ENCODE measurements at places on chromosomes 5 and 9.

DNA sequence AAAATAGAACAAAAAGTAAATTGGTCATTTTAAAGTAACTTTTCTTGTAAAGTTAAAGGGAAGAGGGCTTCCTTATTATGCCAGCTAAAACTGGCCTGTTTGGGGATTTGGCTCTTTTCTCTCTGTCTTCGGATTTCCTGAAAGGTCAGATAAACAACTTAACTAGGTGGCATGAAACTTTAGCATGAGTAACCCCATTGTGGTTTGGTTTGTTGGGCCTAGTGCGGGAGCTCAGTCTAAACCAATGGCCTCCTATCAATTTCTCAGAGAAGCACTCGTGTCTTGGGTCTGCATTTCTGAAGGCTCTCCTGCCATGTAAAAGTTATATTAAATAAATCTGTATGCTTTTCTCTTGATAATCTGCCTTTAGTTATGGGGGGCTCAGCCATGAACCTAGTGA lies 48.5 kb upstream of the ANKH start:
- H3K4me3 ChIP-seq, result no peak overlapping the region
- no peak overlapping the region for H3K27ac ChIP-seq
- no peaks in the 10 kb centered on the region for H3K36me3 ChIP-seq

- no peak overlapping the region for H3K27ac ChIP-seq
- H3K36me3 ChIP-seq, result no peaks in the 10 kb centered on the region
- no peak overlapping the region for H3K4me3 ChIP-seq
- no peaks in the 10 kb centered on the region for H3K27me3 ChIP-seq
- no peak for DNase-seq
- H3K4me1 ChIP-seq, result peaks cover 39% of the 10 kb centered on the region
Measured at GRCh38 chr9:129240581-129241211, 62.6 kb upstream of the IER5L start.

DNA sequence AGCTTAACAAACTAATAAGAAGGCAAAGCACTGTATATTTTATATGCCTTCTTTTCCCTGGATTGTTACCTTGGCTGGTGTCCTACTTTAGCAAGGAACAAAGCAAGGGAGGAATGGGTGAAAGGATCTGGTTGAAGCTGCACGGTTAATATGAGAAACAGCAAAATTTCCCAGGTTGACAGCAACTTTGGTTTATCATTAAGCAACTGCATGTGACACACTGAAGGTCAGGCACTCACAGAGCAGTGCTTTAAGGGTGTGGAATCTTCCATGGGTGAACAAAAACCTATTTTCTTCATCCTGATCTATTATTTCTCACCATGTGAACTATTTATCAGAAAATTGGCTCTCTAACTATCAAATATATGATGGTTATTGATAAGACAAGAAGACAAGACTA lies 109.0 kb upstream of the ATP10B start:
- H3K27me3 ChIP-seq, result peaks cover 2% of the 10 kb centered on the region
- no peak overlapping the region for H3K4me3 ChIP-seq
- H3K36me3 ChIP-seq, result no peaks in the 10 kb centered on the region
- H3K4me1 ChIP-seq, result no peaks in the 10 kb centered on the region

DNA sequence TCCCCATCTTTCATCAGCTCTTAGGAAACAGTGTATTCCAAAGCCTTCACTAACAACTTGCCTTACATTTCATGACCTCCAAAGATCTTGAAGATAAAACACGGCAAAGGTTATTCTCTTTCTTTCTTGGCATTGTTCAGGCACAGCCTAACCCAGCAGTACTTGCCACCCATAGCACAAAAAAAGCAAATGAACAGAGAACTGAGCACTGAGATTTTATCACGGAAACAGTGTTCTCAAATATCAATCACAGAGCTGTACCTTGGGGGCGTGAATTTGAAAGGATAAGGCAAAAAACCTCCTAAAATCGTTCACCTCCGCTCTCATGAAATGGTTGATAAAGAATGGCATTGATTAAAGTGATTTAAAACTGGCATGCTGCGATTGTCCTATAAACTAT lies 16.9 kb upstream of the KCNV2 start:
- H3K36me3 ChIP-seq, result no peaks in the 10 kb centered on the region
- H3K4me1 ChIP-seq, result no peaks in the 10 kb centered on the region
- H3K27me3 ChIP-seq, result no peaks in the 10 kb centered on the region
- H3K27ac ChIP-seq, result no peak overlapping the region
- H3K4me3 ChIP-seq, result no peak overlapping the region

DNA sequence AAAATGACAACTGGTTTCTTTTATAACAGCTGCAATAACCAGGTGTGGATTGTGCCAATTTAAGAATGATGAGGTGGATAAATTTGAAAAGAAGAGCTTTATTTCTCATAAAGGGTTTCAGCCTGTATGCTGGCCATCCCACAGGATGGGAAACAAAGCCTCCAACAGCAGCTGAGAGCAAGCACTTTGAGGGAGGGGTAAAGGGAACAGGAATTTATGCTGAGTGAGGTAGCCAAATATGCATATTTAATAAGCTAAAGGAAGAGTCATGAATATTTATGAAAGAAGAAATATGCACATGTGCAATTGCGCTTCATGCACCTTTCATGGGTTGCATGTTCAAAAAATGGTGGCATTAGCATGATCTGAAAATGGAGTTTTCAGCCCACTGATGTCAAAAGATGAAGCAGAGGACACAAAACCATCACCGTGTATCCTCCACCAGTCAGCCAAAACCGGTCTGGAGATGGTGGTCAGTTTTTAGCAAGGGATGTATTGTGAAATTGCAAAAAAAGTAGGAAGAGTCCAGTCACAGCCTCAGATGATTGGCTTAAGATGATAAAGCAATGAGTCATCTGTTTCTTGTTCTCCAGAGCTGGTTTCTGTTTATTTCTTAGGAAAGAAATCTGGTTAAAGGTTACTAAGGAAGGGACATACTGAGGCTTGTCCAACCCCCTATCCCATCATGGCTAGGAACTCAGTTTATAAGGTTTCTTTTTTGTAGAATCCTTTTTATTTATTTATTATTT lies 47.9 kb downstream of the DEPDC1B start:
- H3K27me3 ChIP-seq, result no peaks in the 10 kb centered on the region
- H3K27ac ChIP-seq, result no peak overlapping the region
- H3K36me3 ChIP-seq, result peaks cover 7% of the 10 kb centered on the region
- no peaks in the 10 kb centered on the region for H3K4me1 ChIP-seq
- no peak for DNase-seq

- peaks cover 39% of the 10 kb centered on the region for H3K4me1 ChIP-seq
- DNase-seq, result no peak
- no peak overlapping the region for H3K27ac ChIP-seq
- H3K4me3 ChIP-seq, result no peak overlapping the region
- H3K36me3 ChIP-seq, result no peaks in the 10 kb centered on the region
Measured at GRCh38 chr9:93593144-93593658, 16.8 kb downstream of the PHF2 start.

DNA sequence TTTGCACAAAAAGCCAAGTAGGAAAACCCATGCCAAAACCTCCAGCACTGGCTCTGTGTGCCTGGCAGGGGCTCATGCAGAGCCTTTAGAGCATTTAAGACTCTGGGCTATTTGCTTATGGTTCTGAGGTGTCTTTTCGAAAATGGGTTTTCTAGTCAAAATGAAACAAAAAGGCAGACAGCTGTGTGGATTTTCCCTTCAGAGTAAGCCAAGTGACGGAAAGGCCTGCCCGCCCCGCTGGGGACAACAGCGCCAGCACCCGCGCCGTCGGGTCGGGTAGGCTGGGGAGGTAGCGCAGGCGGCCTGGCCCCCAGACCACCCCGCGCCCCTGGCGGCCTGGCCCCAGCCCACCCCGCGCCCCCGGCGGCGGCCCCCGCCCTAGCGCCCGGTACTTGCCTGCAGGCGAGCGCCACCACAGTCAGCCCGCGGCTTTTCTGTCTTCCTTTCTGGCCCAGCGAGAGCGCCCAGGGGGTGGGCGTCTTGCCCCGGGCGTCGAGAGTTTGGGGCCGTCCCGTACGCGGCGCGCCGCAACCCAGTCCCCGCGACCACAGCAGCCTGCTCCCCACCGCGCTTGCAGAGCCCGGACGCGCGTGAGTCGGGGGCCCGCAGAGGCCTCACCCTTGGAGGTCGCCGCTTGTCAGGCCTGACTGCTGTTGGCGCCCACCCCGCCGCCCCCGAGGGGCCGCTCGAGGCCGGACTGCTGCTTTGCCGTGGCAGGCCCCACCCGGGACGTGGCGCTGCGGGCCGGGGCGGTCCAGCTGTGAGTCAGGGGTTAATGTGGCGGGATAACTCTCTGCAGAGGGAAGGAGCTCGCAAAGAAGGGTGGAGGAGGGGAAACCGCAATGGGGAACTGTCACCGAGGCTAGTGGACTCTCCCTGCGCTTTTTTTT lies at the start of gene TICAM2:
TICAM2 (minus strand) TSS at position 779 of the 890 bp plus-strand sequence. CDS start 21,223 bp downstream, outside the sequence.
- peak within 1 kb of the TSS; percentile 67 for H3K4me3 ChIP-seq
- peak; percentile 54 for DNase-seq
- H3K27me3 ChIP-seq, result no peaks in the 10 kb centered on the region
- H3K4me1 ChIP-seq, result peaks cover 24% of the 10 kb centered on the region

- peaks cover 2% of the 10 kb centered on the region for H3K4me1 ChIP-seq
- peaks cover 64% of the 10 kb centered on the region for H3K36me3 ChIP-seq
- no peak overlapping the region for H3K4me3 ChIP-seq
- H3K27ac ChIP-seq, result no peak overlapping the region
- H3K27me3 ChIP-seq, result no peaks in the 10 kb centered on the region
Measured at GRCh38 chr5:50807661-50808060, 141.2 kb downstream of the PARP8 start.

DNA sequence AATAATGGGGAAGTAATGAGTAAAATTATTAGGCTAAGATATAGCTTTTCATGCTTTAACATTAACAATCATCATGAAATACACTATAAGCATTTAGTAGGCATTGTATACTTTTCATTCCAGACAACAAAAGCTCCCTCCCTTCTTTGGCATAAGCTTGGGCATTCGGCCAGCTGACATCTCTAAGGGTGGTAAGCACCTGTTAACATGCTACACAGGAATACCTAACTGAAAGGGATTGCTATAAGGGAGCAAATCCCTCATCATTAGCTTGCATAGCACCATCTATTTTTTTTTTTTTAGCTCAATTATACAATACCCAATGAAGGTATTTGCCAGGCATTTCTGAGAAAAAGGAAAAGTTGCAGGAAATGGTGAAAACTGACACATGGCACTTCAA lies 16.6 kb downstream of the STRBP start:
- no peak overlapping the region for H3K4me3 ChIP-seq
- no peak overlapping the region for H3K27ac ChIP-seq
- no peak for DNase-seq
- H3K4me1 ChIP-seq, result peaks cover 6% of the 10 kb centered on the region
- no peaks in the 10 kb centered on the region for H3K36me3 ChIP-seq
- H3K27me3 ChIP-seq, result no peaks in the 10 kb centered on the region

GRCh38 chr5:174293006-174293405 lies 247.5 kb downstream of the NSG2 start:
- no peaks in the 10 kb centered on the region for H3K27me3 ChIP-seq
- DNase-seq, result no peak
- no peaks in the 10 kb centered on the region for H3K4me1 ChIP-seq
- no peak overlapping the region for H3K27ac ChIP-seq
- no peak overlapping the region for H3K4me3 ChIP-seq
- no peaks in the 10 kb centered on the region for H3K36me3 ChIP-seq

GRCh38 chr9:33241298-33241697 lies 1.3 kb downstream of the SPINK4 start:
- no peak overlapping the region for H3K4me3 ChIP-seq
- H3K27me3 ChIP-seq, result no peaks in the 10 kb centered on the region
- DNase-seq, result no peak
- no peak overlapping the region for H3K27ac ChIP-seq
- H3K36me3 ChIP-seq, result no peaks in the 10 kb centered on the region

DNA sequence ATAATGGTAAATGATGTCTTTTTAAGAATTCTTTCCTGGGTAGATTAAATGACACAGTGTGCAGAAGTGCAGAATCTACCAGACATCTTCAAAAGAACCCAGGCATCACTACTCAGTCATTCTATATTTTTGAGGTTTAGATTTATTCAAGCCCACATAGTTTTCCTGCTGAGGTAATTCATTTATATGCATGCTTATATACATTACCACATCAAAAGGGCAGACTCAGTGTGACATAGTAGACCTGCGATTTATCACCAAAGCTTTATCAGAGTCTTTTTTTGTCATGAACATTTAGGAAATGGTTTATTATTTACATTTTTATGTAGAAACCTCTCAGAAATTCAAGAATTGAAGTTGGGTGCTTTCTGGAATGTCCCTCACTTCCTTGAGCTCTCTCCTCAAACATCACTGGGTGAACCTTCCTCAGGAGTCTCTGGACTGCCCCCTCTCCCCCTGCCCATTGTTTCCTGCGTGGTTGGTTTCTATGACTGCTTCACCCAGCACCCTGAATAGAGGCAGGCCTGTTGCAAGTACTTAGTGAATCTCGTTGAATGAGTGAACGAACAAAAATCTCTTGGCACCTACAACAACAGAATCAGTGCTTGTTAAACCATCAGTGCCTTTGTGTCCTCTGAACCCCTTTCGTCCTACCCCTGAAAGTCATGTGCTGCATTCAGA lies 42.5 kb downstream of the ADAMTS16 start:
- H3K4me3 ChIP-seq, result no peak overlapping the region
- no peaks in the 10 kb centered on the region for H3K4me1 ChIP-seq
- H3K27me3 ChIP-seq, result peaks cover 14% of the 10 kb centered on the region
- no peaks in the 10 kb centered on the region for H3K36me3 ChIP-seq
- H3K27ac ChIP-seq, result no peak overlapping the region

DNA sequence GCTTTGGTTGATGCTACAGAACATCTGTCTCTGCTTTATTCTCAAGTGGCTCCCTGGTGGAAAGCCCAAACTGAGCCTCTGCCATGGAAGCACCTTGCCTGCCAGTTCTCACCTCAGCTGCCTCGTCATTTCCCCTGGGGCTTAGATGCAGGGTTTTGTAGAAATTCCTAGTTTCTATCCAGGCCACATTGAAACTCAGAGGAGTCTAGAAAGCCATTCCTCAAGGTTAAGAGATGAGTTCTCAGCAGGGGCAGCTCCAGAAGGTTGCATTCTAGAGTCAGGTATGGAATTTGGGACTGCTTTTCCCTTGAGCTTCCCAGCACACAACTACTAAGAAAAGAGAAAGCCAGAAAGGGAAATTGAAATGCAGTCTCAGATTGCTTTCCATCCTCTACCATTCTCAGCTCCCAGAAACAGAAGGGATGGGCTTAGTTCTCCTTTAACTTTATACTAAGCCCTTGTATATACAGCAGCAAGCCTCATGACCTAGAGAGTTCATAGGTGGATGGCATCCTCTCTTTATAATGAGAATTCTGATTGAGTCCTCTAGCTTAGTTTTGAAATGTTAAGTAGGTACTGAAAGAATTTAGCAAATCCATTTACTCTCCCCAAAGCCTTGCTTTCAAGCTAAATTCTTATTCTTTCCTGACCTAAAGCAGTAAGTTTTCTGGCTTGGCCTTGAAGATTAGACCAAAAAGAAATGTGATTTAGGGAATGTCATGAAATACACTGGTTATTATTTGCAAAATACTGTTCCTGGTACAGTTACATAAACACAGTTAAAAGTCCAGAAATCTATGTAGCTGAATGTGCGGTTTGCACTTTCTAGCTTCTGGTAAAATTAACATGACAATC lies 66.0 kb upstream of the MEF2C start:
- H3K4me1 ChIP-seq, result no peaks in the 10 kb centered on the region
- H3K36me3 ChIP-seq, result no peaks in the 10 kb centered on the region
- no peak overlapping the region for H3K4me3 ChIP-seq
- H3K27me3 ChIP-seq, result peaks cover 3% of the 10 kb centered on the region
- H3K27ac ChIP-seq, result no peak overlapping the region
